ENCODE measurements at places on chromosomes 12 and 14. TPM values are rescaled to one million over a fixed set of nuclear protein-coding genes. Genes with fewer than 3 reads are reported as not detected.

ESRRB gene
- total RNA-seq = not detected

MUCL1 gene
- total RNA-seq = not detected

ART4 gene
- not detected for total RNA-seq

KIF26A gene
- 0.89 TPM for total RNA-seq

E2F7 gene
- total RNA-seq = 0.45 TPM

KRT86 gene
- not detected for total RNA-seq

RNASE3 gene
- 1.3 TPM for total RNA-seq

BATF gene
- total RNA-seq = not detected

DNA sequence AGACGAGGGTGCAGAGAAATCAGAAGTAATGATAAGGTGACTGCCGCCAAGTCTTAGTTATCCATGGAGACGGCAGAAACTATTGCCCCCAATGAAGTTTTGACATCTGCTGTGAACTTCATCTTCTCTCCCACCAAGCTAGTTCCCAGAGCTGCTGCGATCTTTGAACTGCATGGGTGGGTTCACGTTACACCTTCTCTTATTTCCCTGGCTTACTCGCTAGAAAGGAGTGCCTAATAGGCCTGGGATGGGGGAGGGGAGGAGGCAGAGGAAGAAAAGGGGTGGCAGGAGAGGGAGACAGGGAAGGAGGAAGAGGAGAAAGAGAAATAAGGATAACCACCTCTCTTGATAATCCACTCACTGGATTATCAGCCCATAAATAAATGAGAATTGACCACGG, 157.1 kb downstream of the NTF3 start:
- no peak for DNase-seq

DNA sequence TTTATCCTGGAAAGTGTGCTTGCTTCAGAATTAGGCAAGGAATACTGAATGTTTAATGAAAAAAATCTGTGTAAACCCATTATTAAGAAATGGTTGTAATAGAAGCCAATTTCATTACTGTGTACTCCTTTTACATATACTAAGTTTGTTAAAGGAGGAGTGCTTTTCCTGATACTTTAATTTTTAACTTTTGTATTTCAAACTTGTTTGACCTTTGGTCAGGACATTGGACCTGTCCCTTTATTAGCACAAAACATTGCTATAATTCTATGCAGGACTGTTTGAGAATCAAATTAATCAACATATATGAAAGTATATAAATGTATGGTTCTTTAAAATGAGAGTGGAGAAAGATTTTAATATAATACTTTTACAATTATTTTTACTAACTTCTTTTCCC, 659.6 kb downstream of the TMTC2 start:
- DNase-seq = no peak

GRCh38 chr12:39412210-39412609, 30.7 kb downstream of the KIF21A start:
- DNase-seq = no peak

DNA sequence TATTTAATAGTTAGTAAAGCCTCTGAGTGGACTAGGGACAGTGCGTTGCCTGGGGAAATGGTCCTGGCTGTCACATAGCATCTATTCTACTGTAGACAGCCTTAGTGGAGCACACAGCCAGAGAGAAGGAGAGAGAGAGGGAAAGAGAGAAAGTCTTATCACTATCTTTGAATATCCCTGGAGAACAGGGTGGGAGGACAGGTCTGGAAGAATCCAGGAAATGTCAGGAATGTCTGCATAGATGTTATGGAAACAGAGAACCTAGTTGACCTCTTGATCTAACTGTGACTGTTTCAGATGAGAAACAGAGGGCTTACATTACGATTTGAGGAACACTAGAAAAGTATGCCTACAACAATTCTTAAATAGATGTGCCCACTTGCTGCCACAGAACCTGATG, 92.8 kb downstream of the SLC15A5 start:
- no peak for DNase-seq

DNA sequence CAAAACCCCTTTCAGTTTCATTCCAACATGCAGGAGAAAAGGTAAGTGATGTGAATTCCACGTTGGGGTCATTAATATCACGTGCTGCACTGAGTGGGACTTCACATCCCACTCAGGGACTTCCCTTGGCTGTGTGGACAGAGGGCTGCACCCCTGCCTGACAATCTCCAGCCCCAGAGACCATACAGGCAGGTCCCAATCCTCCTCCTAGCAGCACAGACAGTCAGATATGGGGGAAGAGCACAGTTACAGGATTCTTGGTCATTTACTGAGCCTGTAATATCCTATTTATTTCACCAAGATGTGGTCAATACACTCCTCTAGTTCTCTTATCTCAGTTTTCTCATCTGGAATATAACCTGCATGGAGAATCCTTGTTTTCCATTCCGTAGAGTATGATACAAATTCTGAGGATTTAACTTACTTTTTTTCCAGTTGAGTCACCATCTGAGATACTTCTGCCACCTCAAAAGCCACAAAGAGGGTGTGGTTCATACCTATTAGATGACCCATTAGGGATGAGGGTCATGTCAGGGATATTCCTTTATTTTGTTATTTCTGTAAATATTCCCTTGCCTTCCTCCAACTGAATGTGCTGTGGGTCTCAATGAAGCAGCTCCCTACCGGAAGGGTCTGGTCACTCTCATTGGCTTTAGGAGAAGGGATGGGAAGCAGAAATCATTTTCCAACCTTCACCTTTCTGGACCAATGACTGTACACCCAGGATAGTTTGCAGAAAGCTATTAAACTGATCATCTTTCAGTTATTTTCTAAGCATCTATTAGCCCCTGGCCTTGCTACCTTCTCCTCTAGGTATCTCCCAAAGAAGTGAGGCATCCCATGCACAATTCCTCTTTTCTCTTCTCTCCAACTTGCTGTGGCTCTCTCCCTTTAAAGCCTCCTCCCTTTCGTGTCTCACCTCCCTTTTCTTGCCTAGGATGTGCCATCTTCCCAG, 43.0 kb upstream of the NTF3 start:
- no peak for DNase-seq

DNA sequence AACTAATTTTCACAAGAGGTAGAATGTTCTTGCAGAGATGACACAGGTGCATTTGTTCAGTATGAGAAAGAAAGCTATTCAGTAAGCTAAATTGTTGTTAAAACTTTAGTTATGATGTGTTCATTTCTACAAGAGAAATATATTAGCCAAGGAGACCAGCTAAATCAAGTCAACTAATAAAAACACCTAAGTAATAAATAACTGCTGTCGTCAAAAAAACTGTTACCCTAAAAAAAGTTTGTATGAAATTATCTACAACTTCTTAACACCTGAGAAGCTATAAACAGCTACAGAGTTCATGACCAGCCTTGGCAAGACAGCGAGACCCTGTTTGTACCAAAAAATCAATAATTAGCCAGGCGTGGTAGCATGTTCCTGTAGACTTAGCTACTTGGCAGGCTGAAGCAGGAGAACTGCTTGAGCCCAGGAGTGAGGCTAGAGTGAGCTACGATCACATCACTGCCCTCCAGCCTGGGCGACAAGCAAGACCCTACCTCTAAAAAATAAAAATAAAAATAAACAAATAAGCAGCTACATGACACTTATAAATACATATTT, 67.6 kb upstream of the AP4S1 start:
- DNase-seq = peak; percentile 42

- no peak for DNase-seq
Observed at GRCh38 chr12:100337299-100337698, 19.6 kb upstream of the SLC17A8 start.

DNA sequence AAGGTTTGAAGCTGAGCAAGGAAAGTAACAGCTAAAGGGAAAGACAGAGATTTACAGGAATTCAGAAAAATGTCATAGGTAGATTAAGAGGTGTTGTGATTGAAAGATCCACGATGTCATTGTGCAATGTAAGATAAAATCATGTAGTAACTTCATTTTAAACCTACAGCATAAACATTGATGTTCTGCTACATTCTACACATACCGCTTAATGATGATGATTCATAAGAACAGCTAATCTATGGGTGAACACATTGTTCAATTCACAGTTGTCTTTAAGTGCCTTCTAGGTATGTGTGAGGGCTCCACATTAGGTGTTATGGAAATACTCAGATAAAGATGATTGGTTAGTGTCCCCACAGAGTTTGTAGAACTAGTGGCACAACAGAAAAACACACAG, 170.9 kb downstream of the GRIP1 start:
- no peak for DNase-seq

DNA sequence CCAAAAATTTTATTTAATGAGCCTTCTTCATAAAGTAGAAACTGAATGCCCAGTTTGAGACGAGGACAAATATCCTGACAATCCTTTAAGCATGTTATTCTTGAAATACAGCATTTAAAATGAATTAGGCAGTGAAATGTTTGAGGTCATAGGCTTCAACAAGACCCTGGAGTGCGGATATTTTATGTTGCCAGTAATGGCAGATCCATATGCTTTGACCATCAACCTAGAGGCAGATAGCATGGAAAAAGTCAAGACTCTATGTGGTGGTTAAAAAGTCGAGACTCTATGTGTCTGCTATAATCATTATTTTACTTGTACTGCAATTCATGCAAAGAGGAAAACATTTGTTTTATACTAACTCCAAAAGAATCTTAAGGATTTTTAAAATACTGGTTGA, 2.0 kb upstream of the MAP4K5 start:
- DNase-seq = no peak

GRCh38 chr12:74292351-74293194, 245.1 kb upstream of the ATXN7L3B start:
- DNase-seq = no peak

- no peak for DNase-seq
Observed at GRCh38 chr14:36362648-36363047, 42.2 kb upstream of the MBIP start.

DNA sequence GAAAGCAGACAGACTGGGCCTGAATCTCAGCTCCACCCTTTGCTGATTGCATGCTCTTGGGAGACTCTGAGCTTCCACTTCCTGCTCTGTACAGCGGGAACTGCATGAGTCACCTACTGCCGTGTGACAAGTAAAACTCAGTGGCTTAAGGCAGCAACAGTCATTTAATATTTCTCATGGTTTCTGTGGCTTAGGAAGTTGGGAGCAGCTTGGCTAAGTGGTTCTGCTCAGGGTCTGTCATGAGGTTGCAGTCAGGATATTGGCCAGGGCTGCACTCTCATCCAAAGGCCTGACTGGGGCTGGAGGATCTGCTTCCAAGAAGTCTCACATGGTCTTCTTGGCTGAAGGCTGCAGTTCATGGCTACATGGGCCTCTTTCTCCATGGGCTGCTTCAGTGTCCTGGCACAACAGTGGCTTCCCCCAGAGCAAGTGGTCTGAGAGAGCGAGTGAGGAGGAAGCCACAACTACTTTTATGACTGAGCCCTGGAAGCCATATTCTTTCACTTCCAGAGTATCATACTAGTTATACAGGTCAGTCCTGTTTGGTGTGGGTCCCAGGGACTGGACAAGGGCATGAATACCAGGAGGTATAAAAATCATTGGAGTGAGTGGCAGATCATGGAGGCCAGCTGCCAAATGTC, 49.7 kb downstream of the FAM222A start:
- no peak for DNase-seq

DNA sequence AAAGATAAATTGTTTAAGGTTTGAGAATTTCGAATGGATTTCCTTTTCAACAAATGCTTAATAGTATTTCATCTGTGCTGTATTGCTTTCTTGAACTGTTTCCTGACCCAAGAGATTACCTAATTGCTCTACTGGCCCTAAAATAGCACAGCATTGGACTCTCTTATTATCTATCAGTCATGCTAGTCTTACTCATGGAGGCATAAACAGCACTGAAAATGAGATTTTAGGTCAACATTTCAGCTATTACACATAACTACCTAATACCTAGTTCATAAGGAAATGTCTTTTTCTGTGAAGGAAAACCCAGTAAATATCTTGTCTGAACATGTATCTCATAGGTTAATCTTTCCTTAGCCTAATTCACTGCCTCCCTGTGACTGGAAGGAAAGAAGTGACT, 4.3 kb upstream of the ABCD2 start:
- DNase-seq = no peak
